Effector memory CD4-positive, alpha-beta T cell (primary cell): ENCODE measurements at places on chromosomes 5 and 9.

DNA sequence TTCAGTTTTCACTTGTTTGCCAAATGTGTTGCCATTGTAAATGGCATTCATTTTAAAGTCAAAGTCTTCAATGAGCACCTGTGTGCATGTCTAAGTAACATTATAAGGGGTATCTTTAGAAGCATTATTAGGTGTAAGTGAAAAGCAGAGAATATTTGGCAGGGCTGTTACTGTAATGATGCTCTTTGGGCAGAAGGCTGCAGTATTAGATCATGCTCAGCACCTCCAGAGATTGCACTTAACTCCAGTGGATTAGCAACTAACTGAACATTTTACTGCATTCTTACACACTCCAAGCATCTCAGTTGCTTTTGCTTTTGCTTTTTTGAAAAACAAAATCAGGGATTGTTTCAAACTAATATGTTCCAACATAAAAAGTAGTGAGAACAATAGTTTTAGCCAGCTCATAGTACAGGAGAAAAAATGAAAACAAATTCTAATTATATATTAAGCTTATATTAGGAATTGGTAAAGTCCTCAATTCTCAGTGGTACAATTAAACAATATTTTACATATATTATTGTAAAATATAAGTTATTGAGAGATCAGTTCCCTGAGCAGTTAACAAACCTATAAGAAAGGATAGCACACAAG lies 1740.9 kb upstream of the CDH9 start:
- DNase-seq = no peak

GRCh38 chr5:106262395-106262794 lies 1408.3 kb downstream of the EFNA5 start:
- no peak for DNase-seq

DNA sequence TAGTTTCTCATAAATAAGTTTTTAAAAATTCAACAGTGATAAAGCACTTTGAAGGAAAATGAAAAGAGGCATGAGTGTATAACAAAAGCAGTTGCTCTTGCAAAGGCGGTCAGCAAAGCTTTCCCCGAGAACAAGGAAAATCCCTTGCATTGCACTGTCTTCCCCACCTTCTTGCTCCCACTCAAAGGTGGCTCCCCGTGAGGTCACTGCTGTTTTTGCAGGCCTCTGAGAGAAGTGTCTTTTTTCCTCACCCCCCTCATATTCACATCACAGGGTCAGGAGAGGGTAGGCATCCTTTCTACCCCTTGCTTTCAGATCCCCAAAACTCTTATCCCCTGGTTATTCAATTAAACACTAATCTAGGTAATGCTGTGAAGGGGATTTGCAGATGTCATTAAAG lies 15.2 kb upstream of the SLC36A1 start:
- no peak for DNase-seq

- DNase-seq = no peak
These were observed 1095.1 kb downstream of the DTWD2 start for GRCh38 chr5:117893211-117893610.
